ENCODE measurements at places on chromosomes 3 and 15.

DNA sequence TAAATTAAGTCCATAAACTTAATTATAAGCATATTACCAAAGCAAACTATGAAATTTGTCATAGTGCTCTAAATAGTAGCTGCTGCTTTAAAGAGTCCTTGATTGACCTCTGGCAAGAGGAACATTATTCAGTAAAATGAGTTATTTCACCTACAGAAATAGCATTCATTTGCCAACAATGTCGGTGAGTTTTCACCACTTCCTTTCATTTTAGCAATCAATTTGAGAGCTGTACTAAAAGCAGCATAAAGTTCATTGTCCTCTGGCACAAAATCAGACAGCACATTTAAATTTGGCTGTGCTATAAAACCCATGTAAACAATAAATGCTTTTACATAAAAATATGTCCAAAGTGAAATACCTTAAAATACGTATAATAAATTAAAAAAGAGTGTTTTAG lies 1515.7 kb downstream of the SI start:
- no peak for DNase-seq

- no peak for DNase-seq
Measured at GRCh38 chr3:32373844-32374243, 17.8 kb upstream of the CMTM7 start.

DNA sequence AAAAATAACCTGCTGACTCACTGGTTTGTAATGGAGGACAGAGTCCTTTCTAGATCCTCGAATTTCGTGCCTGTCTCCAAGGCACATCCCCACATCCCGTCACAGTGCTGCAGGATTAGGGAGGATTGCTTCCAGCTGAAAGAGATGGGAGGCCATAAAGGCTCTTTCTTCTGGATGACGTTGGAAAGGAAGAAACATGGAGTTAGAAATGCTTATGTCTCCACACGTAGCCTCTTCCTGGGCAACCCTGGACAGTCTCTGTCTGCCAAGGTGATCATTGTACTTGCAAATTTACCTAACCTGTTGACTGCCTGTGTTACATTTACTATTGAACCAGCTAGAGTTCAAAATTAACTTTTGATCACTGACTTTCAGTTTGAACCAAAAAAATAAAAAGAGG lies 27.6 kb upstream of the VILL start:
- DNase-seq = no peak

DNA sequence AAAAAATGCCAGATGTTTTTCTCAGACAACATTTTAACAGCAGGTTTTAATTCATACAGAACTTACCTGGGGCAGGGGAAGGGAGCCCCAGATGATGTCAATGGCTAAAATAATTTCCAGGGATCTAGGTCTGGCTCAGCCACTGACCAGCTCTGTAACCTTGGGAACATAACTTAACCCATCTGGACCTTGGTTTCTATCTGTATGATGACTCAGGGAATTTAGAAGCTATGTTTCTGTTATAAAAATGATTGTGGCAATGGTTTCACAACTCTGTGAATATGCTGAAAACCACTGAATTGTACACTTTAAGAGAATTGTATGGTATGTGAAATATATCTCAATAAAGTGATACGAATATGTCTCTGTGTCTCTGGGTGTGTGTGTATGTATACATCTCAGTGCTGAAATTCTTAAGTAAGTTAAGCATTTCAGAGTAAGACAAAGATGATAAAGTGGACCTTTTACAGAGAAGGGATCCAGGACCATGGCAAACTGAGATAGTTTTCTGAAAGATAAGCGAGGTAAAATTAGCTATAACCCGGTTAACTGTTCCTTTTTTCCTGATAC lies 2.9 kb downstream of the SH3GL3 start:
- no peak for DNase-seq

- no peak for DNase-seq
Measured at GRCh38 chr3:120460862-120461261, 10.1 kb upstream of the FSTL1 start.

GRCh38 chr3:157442729-157443128 lies 6.1 kb downstream of the PTX3 start:
- no peak for DNase-seq
